Hematopoietic multipotent progenitor cell treated with erythropoietin and hydrocortisone succinate and interleukin-3 and kit ligand, for 4 days (in vitro differentiated cells): ENCODE measurements at places on chromosomes 5 and 9.
A peak's percentile ranks its signal among the peaks of the same experiment; 100 is the strongest.

DNA sequence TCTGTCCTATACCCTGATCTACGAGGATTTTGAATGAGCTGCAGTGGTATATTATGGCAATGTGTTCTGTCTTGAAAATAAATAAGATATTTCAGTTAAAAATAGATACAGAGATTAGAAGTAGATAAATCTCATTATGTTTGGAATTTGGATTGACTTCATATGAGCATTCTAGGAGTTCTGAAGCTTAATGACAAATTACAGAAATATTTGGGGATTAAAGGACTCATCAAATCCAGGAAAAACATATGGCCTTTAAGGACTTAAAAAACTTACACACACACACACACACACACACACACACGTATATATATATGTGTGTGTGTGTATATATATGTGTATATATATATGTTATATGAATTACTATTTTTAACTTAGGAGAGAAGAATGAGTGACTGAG is 446.9 kb upstream of the CD180 start:
- no peak for DNase-seq

- no peak for DNase-seq
Observed at GRCh38 chr5:167320019-167320418, 971.4 kb upstream of the WWC1 start.

DNA sequence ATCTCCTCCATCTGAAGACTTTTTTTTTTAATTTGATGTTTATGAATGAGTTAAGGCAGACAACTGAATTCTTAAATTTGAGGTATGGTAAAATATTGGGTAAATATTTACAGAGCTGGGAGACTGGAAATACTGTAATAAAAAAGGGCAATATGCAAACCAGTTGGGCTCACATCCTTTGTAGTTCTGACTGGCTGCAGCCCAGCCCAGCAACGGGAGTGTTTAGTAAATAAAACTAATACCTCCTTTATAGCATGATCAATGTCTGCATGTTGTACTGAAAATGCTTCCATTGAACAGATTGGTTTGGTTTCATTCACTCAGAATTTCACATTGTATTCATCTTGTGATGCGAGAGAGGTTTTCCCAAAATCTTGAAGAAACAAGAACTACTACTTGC is 365.0 kb downstream of the DMRT2 start:
- DNase-seq: no peak

GRCh38 chr9:128701227-128701854 is 962 bp upstream of the PKN3 start:
- no peak for DNase-seq

DNA sequence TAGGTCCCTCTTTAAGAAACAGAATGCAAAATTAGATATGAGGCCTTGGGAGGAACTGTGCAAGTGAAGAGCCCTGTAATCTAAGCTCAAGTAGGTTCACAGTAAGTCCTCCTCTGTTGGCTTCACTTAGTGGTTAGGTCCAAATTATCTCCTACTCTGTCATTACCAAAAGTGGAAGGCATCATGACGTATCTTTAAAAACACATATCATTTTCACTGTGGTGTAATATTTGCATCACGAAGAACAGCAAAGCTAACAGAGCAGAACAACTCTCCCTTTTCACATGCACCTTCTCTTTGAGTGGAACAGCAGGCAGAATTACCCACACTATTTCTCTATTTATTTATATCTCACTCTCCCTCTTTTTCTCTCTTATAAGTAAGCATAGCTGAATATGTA is 240.5 kb upstream of the CCNH start:
- no peak for DNase-seq

GRCh38 chr5:170353011-170353761 is 36.0 kb downstream of the KCNMB1 start:
- DNase-seq: peak; percentile 47

DNA sequence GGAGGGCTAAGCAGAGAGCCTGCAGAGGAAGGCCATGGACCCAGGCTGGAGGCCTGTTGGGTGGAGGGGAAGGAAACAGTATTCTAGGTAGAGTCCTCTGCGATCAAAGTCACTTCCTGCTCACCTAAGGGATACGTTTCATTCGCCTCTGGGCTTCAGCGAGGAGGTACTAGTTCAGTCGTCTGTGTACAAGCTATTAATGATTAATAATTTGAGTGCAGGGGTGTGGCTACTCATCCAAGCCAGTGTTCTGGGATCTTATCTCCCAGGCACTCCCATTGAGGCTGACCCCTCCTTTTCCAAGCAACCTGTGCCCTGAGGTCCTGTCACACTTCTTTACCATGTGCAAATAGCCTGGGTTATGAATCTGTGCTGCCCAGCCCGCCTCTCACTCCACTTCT is 25.2 kb downstream of the RALGPS1 start:
- DNase-seq: no peak

GRCh38 chr5:52010454-52010853 is 627.2 kb downstream of the ISL1 start:
- DNase-seq: no peak

- DNase-seq: no peak
Observed at GRCh38 chr9:124852121-124852828, 985 bp upstream of the WDR38 start.

GRCh38 chr5:154446195-154447088 is 645 bp downstream of the SAP30L start:
- DNase-seq: peak; percentile 42

- DNase-seq: peak; percentile 17
Observed at GRCh38 chr9:91843623-91844148, 106.3 kb downstream of the ROR2 start.

GRCh38 chr9:16846367-16846766 is 24.1 kb downstream of the BNC2 start:
- DNase-seq: no peak

- no peak for DNase-seq
Observed at GRCh38 chr5:143024228-143024920, 254.2 kb downstream of the ARHGAP26 start.

DNA sequence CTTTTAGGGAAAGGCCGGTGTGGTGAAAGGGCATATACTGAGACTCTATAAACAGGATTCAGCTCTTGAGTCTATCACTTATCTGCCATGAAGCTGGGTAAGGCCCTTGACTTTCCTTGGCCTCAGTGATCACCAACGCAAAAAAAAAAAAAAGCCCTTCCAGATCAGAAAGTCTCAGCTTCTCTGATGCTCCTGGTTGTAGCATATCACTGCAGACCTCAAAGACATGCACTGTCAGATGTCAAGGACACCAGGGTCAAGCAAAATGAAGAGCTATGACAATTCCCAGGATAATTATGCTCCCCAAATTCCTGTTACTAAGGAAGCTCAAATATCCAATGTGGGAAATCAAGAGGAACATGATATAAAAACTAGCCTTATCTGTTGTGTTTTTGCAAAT is 68.3 kb upstream of the IFNE start:
- DNase-seq: no peak

DNA sequence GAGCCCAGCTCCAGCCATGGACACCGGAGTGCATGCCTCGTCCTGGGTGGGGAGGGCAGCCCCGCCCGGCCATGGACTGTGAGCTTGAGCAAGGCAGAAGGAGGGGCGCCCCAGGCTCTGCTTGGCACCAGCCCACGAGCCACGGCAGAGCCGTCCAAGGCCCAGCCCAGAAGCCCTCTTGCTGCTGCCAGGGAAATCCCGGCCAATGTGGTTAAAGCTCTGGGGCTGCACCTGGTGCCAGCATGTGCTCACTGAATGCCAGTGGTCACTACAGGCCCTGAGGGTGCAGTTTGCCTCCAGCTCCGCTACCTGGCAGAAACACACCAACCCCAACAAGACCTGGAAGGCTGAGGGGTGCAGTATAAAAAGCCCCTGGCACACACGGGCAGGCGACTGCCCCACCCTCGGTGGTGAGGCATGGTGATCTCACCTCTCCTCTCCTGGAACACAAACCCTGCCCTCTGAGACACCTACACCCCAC is 11.8 kb downstream of the BRD3 start:
- DNase-seq: peak; percentile 26

GRCh38 chr9:131187957-131188356 is 62.6 kb downstream of the NUP214 start:
- DNase-seq: no peak

GRCh38 chr5:77210964-77211690 is 647 bp downstream of the PDE8B start:
- no peak for DNase-seq

DNA sequence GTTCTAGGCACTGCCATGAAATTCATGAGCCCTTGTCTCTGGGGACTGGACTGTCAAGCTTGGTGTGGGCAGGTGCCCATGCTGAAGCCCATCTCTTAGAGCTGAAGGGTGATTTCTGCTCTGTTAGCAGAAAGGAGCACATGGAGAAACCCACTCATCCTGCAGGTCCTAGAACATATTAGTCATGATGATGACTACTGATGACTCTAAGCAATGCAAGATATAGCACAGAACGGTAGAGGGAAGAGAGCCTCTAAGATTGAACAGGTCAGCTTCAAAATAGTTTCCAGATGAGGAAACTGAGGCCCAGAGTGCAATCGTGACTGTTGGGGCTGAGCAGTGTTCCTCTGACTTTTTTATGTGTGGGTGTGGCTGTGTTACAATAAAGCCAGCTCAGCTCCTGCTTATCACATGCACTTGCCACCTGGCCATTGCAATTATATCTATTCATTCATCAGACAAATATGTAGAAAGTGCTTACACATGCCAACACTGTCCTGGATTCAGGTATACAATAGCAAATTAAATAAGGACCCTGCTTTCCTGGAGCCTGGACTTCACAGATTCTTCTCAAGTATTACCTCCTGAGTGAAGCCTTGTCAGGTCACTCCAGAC is 140.2 kb upstream of the BRINP1 start:
- no peak for DNase-seq

DNA sequence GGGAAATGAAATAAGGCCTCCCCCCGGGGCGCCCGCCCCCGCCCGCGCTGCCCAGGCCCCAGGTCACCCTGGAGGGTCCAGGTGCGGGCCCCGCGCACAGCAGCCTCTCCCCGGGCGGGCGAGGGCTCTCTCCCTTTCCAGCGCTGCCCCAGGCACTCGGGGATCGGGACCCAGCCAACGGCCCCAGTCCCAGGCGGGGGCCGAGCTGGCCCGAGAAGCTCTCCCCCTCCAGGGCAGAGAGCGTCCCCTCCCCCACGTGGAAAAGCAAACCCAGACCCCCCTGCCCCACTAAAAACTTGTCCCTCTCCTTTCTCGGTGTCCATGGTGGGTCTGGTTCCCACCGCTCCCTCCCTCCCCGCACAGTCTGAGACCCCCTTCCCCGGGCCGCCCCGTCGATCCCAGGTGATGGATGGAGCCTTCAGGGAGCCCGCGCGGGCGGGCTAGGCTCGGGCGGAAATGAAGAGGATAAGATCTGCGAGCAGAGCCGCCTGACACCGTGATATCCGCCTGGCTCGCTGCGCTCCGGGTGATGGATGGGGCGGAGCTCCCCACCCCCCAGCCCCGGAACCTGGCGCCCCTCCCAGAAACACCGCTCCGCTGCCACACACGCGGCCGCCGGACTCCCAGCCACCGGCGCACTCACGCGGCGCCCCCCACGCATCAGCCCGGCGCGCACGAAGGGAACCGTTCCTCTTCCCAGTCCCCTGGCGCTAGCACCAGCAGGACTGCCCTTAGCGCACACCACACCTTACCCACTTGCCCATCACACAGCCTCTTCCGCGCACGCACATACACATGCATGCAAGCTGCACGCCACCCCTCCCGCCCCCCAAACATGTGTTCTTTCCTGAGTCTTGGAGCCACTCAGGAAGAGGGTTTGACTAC is 81.7 kb upstream of the ZBTB43 start:
- DNase-seq: peak; percentile 71

DNA sequence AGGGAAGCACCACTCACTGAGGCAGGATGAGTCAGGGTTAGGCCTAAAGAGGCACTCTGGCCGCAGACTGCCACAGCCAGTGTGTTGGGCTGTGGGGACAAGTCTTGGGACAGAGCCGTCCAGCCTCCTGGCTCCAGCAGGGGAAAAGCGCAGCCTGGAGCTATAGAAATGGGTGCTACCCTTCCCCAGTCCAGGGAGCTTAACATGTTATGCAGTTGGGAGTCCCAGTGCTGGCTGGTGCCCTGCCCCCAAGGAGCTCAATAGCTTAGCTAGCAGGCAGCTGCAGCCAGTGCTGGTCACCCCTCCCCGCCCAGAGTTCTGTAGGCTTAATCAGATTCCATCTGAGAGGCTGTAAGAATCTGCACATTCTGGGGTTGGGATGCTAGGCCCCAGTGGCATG is 399.6 kb upstream of the TUSC1 start:
- DNase-seq: no peak

DNA sequence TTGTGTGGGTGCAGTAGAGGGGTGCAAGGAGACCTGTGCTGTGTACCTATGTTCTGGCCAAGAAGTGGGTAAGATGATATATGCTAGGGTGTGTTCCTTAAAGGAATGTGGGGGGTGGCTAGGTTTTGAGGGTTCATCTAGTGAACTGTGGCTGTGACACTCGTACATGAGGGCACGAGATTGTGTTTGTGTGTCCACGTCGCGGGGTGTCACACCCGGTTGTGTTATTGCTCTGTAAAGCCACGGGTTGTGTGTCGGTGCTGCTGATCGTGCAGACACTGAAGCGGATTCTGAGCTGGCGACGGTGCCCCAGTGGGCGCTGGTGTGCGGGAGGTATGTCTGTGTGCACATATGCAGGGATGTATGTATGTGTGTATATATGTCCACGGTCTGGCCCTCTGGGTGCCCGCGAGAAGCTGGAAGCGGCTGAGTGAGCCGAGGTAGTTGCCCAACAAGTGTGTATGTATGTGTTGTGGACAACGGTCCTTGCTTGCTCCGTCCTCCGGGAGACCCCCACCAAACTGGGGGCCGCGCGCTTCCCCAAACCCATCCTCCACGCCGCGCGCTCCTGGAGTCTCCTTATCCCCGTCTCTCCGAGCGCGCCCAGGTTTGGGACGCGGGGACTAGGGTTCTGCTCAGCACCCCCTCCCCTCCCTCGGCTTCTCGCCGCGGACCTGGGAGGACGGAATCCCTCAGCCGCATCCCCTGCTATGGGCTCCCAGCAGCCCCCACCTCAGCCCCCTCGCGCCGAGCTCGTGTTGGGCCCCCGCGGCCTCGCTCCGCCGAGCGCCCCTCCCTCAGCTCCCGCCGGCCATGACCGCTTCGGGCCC is 639 bp downstream of the PCDH1 start:
- DNase-seq: peak; percentile 29
